ENCODE measurements at places on chromosomes 16 and 17.

GRCh38 chr16:66298006-66298405 is 68.5 kb upstream of the CDH5 start:
- no peak for DNase-seq

- DNase-seq, result no peak
Observed at GRCh38 chr17:1038459-1039122, 41.7 kb downstream of the TIMM22 start.

DNA sequence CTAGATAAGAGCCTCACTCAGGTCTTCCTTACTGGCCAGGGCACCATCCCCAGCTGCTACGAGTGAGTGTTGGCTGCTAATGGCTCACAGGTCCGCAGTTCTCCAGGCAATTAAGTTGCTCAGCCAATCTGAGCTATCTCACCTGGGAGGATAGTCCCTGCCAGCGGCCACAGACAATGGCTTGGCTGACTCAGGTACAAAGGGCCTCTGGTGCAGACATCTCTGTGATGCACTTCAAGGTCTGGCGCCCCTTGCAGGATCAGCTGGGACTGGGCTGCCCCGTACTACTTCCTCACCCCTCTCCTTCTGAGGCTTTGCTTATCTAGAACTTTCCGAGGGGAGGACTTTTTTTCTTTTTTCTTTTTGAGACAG is 49.2 kb upstream of the EMP2 start:
- no peak for DNase-seq

DNA sequence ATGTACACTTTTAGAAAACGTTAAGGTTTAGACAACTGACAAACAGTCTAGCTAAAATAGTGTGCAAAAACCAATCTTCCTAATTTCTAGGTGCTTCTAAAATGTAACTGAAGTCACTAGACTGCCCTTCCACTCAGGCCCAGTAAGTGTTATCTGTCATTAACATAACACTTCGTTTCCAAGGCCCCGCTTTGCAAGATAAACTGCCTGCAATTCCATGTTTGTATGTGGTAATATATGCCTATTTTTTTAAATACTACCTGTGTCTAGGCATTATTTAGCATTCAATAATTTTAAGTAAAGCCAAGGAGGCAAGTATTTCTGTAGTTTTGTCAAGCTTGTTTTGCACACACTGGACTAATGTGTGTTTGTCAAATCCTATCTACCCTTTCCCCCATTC is 3.2 kb downstream of the USP32 start:
- no peak for DNase-seq

DNA sequence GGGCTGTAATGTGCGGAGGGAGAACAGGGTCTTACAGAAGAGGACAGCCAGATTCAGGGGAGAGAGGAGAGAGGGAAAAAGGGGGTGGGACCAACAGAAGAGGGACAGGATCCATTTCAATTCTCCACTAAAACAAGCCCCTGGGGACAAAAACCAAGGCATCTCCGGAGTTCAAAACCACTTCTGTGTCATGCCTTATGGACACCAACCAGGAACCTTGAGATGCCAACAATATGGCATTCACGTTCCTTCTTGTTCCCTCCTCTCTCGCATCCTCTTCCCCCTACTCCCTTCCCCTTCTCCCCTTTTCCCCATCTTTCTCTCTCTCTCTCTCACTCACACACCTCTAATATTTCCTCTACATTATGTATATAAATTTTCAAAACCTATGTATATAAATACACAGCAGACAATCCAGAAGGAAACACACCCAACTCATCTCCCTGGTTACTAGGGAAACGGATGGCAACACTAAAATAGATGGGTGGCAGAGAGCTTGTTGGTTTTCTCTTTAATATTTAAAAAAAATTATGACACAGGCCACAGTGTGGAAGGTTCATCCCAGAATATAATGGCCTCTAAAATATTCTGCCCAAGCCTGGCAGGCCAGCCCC is 123.1 kb downstream of the SLC39A11 start:
- no peak for DNase-seq

GRCh38 chr17:36675786-36676185 is 74.4 kb downstream of the MRM1 start:
- DNase-seq, result no peak

GRCh38 chr16:15642557-15643047 is 352 bp downstream of the MARF1 start:
- DNase-seq, result peak; percentile 66

GRCh38 chr16:51852892-51853291 is 694.1 kb downstream of the TOX3 start:
- no peak for DNase-seq

DNA sequence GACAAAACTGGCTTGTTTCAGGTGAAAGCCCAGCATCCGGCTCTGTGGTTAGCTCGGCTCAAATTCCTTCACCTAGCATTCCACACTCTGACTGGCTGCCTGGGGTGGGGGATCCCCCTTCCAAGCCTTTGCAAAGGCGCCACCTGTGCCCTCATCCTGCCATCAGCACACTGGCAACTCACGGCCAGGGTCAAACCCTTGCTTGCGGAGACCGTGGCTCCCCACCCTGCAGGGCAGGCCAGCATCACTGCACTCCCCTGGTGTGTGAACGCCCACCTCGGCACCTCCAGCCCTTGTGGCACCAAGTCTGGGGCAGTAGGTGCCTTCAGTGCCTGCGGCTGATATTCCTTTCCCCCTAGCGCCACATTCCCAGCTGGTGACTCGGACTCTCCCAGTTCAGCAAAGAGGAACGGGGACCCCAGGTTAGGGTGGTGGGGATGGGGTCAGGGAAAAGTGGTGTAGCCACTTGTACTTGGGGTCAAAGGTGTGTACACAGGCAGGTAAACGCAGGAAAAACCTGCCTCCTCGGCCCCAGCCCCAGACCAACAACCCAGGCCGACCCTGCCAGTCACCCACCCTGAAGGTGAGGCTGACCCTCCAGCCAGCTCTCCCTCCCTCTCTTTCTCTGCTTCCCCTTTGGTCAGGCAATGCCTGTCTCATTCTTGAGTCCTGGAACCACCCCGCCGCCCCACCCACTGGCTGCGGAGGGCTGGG is 1.1 kb downstream of the FLII start:
- no peak for DNase-seq

- DNase-seq, result no peak
Observed at GRCh38 chr16:16075488-16076422, 126.3 kb downstream of the ABCC1 start.

- DNase-seq, result no peak
Observed at GRCh38 chr16:73047536-73048291, at the start of gene ZFHX3. Gene ZFHX3, minus strand, starts transcription at chr16:73048128. Its CDS starts 87,983 bp downstream, at chr16:72960145.

GRCh38 chr17:4497101-4497824 is 1.4 kb upstream of the SPNS2 start:
- DNase-seq, result no peak

GRCh38 chr17:18855831-18856569 is 1.9 kb upstream of the PRPSAP2 start:
- DNase-seq, result peak; percentile 96

DNA sequence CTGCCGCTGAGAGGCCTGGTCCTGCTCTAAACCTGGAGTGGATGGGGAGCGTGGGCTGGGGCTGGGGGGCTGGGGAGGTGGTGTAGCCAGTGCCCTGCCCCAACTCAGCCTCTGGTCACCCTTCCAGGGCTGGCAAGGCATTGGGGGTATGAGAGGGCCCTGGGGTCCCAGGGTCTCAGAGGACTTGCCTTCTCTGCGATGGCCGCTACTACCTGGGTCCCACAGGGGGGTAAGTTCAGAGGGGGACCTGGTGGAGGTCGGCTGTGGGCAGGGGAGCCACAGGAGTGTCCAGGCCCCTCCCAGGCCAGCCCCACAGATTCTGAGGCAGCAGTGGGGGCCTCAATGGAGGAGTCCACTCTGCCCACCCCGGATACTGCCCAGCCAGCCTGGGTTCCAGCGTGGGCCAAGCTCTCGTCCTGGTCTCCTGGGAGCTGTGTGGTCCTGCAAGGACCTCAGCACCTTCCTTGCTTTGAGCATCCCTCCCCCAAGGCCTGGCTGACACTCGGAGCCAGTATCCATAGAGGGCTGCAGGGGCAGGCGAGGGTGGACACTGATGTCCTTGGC is 20.5 kb downstream of the JPH3 start:
- no peak for DNase-seq

DNA sequence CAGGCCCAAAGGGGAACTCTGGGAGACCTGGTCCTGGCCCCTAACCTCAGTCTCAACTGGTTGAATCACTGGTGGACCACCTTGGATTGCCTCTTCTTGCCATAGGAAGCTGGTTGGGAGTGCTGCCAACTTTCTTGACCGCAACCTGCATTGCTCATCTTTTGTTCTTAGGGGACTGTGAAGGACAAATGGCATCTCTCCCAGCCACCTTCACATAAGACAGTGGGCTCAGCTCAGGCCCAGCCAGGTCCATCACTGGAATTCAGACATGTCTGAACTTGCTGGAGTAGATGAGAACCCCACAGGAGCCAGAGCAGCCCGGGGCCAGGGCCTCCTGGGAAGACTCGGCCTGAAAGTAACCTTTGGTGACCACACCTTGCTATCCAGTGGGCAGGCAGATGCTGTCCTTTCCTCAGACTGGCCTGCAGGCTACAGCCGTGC is 18.8 kb downstream of the ADORA2B start:
- DNase-seq, result no peak

DNA sequence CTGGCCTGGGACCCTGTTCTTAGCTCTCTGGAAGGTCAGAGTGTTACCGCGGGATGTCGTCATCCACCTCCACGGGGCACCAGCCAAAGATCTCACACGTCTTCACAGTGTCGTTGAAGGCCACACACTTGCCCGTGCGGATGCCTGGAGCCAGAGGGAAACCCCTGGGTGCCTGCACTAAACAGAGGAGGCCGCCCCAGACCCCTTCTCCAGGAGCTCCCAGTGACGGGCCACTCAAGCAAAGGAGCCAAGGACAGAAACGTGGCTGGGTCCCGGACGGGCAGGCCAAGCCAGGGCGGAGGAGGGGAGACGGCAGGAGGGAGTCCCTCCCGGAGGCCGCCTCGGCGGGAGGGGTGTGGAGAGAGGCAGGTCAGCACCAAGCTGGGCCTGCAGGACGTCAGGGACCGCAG is 11.0 kb upstream of the CAMKK1 start:
- DNase-seq, result no peak

- no peak for DNase-seq
Observed at GRCh38 chr17:72479113-72479512, 358.3 kb downstream of the SOX9 start.

- no peak for DNase-seq
Observed at GRCh38 chr16:19384656-19385055, 33.0 kb upstream of the TMC5 start.

GRCh38 chr17:70912716-70913485 is 743.6 kb downstream of the KCNJ2 start:
- DNase-seq, result no peak

DNA sequence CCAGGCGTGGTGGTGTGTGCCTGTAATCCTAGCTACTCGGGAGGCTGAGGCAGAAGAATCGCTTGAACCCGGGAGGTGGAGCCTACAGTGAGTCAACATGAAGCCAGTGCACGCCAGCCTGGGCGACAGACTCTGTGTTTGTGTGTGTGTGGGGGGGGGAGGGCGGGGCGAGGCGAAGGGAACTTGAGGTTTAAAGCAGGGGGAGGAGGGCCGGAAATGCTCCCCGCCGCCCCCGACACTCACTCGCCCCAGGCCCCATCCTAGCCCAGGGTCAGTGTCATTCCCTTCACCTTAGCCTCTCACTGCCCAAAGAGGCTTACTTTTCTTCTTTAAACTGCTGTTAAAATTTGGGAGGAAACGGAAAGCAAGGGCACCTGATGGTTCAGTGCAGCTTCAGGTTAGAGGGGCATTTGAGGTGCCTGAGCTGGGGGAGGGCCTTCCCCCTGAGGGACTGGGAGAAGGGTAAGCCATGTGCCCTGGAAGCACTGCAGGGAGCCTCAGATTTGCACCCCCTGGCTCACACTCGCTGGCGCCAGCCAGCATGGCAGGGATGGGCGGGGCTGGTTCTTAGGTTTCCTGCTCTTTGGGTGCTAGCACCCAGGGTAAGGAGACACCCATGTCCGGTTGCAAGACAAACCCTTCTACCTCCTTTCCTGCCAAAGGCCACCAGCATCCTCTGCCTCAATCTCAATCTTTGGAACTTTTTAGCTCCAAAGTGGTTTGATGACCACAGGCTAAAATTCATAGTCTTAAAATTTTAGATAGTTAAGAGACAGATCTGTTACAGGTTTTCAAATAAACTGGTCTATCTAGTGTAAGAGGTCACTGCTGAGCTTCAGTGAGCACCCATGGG is 2.2 kb upstream of the LIMD2 start:
- DNase-seq, result no peak

DNA sequence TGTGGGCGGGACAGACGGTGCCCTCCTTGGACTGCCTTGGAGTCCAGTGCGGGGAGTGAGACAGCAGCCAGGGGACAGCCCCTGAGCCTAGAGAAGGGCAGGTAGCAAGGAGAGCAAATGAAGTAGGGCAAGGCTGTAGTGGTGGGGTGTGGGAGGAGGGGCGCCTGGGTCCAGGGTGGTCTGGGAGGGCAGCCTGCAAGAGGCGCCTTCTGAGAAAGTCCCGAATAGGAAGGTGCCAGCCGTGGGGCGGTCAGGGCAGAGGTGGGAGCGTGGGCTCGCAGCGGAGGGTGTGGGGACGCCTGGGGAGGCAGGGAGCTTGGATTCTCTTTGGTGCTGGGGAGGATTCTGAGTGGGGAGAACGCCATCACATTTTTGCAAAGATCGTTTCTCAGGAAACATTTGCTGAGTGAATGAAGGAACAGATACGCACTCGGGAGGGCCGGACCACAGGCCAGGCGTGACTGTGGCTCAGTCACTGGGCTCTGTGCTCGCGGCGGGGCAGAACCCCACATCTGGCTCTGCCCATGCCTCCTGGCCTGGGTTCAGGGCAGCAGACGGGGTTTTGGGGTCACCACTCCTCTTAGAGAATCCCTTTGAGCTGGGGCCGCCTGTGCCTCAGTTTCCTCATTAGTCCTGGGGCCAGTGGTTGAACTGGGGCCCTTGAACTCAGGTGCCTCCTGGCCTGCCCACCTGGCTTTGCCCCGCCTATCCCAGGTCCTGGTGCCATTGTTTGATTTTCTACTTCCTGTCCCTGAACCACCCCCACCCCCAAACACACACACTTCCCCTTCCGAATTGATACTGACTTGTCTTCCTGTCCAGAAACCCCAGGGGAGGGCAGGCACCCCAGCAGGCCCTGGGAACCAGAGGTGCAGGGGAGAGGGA is 4.2 kb downstream of the SNN start:
- DNase-seq, result no peak

GRCh38 chr16:73408716-73409115 is 360.8 kb upstream of the ZFHX3 start:
- no peak for DNase-seq

DNA sequence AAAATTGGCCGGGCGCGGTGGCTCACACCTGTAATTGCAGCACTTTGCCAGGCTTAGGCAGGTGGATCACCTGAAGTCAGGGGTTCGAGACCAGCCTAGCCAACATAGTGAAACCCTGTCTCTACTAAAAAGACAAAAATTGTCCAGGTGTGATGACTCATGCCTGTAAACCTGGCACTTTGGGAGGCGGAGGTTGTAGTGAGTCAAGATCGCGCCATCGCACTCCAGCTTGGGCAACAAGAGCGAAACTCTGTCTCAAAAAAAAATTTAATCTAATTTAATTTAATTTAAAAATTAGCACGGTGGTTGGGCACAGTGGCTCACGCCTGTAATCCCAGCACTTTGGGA is 1.6 kb upstream of the HBQ1 start:
- no peak for DNase-seq
